ENCODE measurements at places on chromosomes 16 and 17.

DNA sequence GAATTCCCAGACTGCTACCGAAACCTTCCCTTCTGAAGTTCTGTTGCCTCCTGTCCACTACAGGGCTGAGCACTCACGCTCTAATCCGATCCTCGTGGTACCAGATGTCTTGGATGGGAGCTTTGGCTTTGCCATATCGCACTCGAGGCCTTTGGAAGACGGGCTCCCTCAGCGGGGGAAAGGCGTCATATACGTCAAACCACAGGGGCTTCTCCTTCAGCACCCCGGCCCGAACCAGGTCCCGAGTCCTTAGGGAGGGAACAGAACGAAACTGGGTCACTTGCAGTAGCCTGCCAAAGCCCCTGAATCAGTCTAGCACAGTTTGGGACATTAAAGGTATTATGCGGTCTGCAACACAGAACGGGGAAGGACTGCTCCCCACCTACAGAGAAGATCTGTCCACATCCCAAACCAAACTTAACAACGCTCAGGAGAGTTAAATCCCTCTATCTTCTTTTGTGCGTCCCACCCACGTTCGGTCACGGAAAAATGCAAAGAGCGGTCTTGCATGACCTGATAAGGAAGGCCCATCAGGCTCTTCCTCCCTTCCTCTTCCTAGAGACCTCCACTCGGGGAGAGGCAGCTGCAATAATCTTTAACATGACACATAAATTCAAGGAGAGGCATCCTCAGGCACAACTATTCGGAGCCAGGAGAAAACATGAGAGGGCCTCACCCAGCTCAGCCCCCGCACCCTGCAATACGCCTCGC, 526 bp downstream of the MRPS23 start:
- DNase-seq = peak; percentile 56

DNA sequence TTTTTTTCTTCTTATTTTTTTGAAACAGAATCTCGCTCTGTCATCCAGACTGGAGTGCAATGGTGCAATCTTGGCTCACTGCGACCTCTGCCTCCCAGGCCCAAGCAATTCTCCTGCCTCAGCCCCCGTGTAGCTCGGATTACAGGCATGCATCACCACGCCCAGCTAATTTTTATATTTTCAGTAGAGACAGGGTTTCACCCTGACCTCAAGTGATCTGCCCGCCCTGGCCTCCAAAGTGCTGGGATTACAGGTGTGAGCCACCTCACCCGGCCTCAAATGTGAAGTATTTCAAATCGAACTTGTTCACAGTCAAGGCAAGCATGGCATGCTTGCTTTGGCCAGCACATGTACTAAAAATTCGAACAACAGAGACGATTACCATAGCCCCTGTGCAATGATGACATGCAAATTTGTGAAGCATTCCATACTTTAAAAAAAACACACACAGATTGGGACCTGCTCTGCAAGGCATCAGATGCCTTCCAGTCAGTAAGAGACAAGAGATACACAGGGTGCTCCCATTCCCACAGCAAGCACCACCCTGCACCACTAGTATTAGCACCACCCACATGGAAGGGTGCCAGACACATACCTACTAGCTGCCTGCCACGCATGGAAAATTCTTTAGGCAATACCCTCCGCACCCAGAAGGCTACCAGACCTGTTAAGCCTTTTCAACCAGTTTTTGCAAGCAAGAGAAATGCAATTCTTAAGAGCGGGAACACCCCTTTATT, 47.2 kb downstream of the ANKRD11 start:
- peak; percentile 85 for DNase-seq

- DNase-seq = no peak
These were observed 16.6 kb upstream of the MLYCD start for GRCh38 chr16:83882163-83882885.

- DNase-seq = no peak
These were observed 121.0 kb upstream of the IRX3 start for GRCh38 chr16:54407596-54407995.

- no peak for DNase-seq
These were observed 21.4 kb downstream of the BCAS3 start for GRCh38 chr17:60699090-60699489.

DNA sequence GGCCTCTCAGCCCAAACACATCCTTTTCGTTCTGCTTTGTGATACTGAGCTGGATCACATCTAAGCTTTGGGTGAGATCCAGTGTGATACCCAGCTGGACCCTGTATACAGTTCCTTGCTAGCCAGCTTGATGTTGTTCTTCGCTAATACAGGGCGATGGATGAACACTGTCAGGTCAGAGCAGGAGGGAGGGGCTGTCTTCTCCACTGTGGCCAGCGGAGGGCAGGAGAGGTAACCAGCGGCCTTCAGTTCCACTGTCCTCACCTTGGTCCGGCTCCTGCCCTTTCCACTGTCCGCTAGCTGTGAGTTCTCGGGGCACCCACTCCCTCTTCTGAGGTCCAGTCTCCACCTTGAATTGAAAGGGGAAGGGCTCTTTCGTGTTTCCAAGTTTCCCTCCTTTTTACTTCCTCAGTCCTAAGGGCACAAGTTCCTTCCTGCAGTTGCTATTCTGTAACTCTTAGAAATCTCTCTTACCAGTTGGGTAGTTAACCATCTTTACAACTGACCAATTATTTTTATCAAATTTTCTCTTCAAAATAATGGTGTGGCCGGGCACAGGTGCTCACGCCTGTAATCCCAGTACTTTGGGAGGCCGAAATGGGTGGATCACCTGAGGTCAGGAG, 3.0 kb upstream of the ZNF213 start:
- peak; percentile 82 for DNase-seq

DNA sequence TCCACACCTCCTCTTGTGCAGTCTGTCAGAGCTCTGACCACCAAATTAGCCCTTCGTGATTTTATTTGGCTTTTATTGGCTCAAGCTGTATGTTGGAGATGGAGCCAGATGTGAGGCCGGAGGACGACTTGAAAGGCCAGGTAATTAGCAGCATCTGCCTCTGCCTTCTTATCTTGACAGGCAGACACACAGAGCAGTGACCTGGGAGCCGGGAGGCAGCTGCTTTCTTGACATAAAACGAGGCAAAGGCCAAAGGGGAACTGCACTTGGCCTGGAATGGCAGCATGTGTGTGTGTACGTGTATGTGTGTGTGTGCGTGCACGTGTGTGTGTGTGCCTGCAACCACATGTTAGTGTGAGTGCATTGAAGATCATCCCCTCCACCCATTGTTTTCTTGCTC, 56.9 kb upstream of the BRD7 start:
- DNase-seq = no peak

Data from hematopoietic multipotent progenitor cell treated with erythropoietin and hydrocortisone succinate and interleukin-3 and kit ligand, for 6 days (in vitro differentiated cells).